ENCODE measurements at places on chromosomes 3 and 15.

GRCh38 chr3:112405845-112406244, 72.9 kb downstream of the CD200 start:
- DNase-seq = no peak

- DNase-seq = no peak
Observed at GRCh38 chr3:182138393-182138792, 426.7 kb downstream of the SOX2 start.

DNA sequence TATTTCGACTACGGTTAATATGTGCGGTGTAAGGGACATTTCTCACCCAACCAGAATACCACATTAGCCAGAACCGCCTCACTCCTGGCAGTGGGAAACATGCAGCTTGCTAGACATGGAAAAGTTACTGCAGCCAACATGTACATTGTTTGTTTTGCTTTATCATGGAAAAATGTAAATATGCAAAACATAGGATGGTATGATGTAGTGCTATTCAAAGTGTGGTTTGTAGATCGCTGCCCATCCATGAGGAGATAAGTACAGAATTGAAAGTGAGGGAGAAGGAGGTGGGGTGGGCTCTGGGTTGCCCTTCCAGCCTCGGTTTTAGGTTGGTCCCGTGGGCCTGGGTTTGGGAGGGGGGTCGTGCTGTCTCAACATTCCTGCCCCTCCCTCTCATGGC, 42.5 kb upstream of the SPESP1 start:
- no peak for DNase-seq

DNA sequence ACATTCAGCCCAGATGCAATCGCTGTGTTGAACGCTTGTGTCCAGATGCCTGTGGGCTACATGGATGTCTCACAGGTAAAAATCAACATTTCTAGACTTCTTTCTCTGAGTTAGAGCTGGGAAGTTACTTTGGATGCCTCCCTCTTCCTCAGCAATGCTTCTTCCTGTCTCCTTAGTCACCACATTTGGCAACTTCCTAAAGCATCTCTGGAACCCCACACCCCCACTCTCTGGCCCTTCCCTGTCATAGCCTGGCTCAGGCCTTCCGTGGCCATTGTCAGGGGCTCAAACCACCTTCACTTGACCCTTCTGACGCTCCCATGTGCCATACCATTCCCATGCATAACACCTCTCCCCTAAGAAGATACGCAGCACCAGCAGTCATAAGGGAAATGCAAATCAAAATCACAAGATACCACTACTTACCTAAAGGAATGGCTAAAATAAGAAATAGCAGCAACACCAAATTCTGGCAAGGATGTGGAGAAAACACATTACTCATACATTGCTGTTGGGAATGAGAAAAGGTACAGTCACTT, 21.6 kb upstream of the RGMA start:
- DNase-seq = no peak

DNA sequence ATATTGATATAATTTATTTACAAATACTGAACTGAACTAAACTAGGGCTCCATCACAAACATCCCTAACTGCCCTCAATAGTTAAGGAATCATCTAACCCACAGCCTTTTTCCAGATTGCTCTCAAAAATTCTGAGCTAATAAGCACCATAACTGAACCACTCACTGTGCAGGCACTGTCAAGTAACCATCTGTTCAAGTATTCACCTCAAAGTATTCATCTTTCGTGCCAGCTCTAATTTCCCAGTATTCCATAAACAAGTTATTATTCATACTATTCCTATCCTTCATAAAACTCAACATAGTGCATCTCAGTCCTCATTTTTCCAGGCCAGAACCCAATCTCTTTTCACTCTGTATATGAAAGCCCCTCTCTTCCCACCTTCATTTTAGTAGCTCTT, 41.1 kb downstream of the THBS1 start:
- no peak for DNase-seq

DNA sequence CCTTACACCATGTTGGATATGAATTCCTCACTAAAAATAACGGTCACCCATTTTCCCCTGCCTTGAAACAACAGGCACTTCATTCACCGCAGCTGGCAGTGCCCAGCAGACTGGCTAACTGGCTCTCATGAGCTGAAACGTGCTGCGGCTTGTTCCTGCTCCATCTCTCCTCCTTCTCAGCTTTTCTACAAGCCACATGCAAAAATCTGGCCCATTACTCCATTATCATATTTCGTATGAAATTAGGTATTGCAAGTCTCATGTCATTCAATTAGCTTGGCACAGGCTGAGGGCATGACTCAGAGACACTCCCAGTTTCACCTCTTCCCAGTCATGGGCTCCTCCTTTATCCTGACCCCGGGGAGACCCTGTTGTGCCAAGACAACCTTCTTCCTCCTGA, 60.0 kb downstream of the MAGEF1 start:
- DNase-seq = no peak

Measured in NCI-H187 treated with DMSO at 0.1 percent for 48 hours (cell line).